ENCODE measurements at places on chromosomes 7 and 10. TPM values are rescaled to one million over a fixed set of nuclear protein-coding genes. Genes with fewer than 3 reads are reported as not detected.
A peak's percentile ranks its signal among the peaks of the same experiment; 100 is the strongest.

SNCG gene
- not detected for total RNA-seq

CPEB3 gene
- 1.9 TPM for total RNA-seq

SVOPL gene
- 3.8 TPM for total RNA-seq

ZNF485 gene
- 6.7 TPM for total RNA-seq

MMRN2 gene
- total RNA-seq, result 0.27 TPM

DNA sequence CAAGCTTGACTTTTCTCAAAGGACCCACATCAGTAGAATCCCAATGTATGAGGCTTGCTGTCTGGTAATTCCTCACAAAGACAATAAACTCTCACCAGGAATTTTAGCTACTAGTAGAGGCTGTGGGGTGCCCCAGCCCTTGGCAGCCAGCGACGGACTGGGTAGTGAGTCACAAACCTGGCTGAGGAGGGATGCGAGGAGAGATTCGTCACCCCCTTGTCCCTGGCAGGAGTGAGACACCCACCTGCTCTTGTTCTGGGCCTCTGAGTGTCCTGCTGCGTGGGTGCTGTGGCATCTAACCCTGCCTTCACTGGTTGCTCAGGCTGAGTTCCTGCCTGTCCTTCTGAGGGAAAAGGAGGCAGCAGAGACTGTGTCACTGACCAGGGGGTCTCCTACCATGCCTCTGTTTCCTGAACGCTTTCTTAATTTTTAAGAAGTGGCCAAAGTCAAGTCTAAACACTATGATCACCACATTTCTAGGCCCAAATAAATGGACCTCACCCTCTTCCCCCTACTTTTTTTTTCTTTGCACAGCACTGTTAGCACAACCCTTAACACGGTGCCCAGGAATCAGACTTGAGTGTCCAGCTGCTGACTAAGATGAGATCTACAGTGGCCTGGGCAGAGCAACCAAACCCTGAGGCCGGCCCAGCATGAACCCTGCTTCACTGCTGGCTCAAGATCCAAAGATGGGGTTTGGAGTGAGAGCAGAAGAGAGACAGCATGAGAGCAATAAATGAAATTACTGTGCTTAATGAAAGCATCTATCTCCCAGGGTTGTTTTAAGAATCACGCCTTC is 146.4 kb downstream of the ANLN start:
- no peak for DNase-seq

GRCh38 chr7:20749906-20750305 is 36.8 kb downstream of the SP8 start:
- DNase-seq, result no peak

DNA sequence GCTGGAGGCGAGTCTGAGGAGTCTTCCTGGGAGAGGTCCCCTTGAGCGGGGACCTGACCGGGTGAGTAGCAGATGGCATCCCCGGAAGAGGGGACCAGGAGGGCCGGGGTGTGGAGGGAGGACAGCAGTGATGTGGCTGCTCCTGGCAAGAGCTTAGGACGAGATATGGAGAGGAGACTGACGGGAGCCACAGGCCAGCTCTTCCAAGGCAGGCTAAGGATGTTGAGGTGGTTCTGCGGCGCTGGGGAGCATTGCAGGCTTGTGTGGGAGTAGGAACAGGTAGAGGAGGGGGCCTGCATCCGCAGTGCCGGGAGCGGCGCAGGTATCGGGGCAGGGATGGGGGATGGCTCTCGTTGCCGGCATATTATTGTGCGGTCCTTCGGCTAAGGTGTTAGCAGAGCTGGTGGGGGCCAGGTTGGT is 76.7 kb upstream of the ANLN start:
- DNase-seq, result no peak

- DNase-seq, result no peak
Measured at GRCh38 chr10:103452506-103453230, 498 bp upstream of the CALHM2 start.

- DNase-seq, result no peak
Measured at GRCh38 chr10:2837674-2838073, 229.7 kb upstream of the PFKP start.

- DNase-seq, result no peak
Measured at GRCh38 chr7:47335557-47336471, 246.1 kb downstream of the TNS3 start.

- peak; percentile 24 for DNase-seq
Measured at GRCh38 chr10:112374724-112375541, 1.0 kb downstream of the ACSL5 start.

DNA sequence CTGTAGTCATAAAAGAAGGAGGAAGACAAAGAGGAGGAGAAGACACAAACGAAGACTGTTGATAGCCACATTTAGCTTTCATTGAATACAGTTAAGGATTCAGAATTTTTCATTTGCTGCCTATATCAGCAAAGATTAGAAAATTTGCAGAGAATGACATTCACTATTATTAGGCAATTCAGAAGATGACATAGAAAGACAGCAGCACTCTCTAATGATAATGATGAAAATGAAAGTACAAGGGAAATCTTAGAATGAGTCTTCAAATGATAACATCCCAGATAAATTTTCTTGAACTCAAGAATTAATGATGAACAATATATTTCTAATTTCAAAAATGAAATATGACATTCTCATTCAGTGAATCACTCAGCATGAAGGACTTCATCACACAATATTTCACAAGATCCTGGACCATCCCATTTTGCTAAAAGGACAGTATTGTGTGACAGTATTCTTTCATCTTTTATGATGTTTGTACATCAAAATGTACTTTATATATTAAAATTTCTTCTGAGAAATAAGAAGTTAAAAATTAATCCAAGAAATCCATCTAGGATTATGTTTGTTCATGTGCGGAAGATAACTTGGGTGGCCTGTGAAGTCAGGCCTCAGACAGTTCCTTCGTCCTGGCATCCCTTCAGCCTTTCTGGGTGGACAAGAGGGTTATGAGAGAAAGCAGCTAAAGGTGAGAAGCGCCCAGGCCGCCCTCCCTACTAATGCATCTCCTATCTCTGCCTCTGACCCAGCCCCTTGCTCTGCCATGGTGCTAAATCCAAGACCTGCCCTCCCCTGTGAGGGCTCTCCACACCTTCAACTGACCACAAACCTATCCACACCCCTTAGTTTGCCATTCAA is 47.4 kb upstream of the CAMK2B start:
- no peak for DNase-seq

All from hematopoietic multipotent progenitor cell (in vitro differentiated cells).